ENCODE measurements at places on chromosomes 13 and 19.
A peak's percentile ranks its signal among the peaks of the same experiment; 100 is the strongest.

- no peak for DNase-seq
Measured at GRCh38 chr13:49608651-49609331, 19.5 kb upstream of the ARL11 start.

- DNase-seq = peak; percentile 91
Measured at GRCh38 chr13:50529154-50529882, 314.2 kb downstream of the DLEU7 start.

DNA sequence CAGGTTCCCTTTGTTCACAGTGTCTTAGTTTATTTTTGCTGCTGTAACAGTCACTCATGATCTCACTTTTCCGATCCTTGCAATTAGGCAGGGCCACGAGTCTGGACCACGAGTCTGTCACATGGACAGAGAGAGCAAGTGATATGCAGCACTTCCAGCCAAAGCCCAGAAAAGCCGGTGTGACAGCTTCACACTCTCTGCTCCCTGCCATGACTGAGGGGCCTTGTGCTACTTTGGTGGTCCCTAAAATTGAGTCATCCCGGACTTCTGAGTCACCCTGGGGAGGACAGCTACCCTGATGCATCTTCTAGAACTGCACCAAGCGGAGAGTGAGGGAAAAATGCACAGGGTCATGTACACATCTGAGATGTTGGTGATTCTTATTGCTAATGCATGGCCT, 179.6 kb downstream of the EFNB2 start:
- DNase-seq = peak; percentile 16

- DNase-seq = no peak
Measured at GRCh38 chr13:73133531-73133930, 74.7 kb downstream of the KLF5 start.

DNA sequence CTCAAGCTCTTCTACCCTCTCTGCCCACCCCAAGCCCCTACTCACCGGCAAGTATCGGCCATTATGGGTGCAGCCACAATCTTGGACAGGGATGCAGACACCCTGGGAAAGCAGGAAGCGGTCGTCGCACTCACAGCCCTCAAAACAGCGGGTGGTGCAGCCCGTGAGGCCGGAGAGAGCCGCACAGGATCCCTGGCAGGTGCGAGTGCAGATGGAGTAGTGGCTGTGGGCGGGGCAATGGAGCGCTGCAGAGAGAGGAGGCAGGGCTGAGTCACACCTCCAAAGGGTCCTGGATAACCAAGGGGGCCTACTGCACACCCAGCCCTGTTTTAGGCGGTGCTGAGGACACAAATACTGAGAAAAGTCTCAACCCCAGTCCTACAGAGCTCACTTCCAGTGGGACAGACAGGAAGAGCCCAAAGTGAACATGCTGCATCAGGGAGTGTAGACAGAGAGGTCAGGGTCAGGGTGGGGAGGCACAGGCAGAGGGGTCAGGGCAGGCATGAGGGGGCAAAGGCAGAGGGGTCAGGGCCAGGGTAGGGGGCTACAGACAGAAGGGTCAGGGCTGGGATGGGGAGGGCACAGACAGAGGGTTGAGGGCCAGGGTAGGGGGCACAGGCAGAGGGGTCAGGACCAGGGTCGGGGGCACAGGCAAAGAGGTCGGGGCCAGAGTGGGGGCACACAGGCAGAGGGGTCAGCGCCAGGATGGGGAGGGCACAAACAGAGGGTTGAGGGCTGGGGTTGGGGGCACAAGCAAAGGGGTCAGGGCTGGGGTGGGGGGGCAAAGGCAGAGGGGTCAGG, 24.2 kb upstream of the FBL start:
- no peak for DNase-seq

DNA sequence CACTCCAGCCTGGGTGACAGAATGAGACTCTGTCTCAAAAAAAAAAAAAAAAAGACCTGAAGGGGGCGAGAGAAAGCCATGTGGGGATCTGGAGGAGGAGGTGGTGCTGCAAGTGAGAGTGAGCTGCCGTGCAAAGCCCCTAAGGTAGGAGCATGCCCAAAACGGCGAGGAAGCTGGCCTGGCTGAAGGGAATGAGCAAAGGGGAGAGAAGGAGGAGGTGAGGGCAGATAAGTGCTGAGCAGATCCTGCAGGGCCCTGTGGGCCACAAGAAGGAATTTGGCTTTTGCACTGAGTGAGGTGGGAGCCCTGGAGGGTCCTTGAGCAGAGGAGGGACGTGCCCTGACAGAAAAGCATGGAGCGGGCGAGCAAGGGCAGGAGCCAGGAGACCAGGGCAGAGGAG, 19.4 kb upstream of the ADGRE5 start:
- peak; percentile 57 for DNase-seq

GRCh38 chr13:89455741-89456140, 1784.6 kb downstream of the SLITRK5 start:
- peak; percentile 12 for DNase-seq

DNA sequence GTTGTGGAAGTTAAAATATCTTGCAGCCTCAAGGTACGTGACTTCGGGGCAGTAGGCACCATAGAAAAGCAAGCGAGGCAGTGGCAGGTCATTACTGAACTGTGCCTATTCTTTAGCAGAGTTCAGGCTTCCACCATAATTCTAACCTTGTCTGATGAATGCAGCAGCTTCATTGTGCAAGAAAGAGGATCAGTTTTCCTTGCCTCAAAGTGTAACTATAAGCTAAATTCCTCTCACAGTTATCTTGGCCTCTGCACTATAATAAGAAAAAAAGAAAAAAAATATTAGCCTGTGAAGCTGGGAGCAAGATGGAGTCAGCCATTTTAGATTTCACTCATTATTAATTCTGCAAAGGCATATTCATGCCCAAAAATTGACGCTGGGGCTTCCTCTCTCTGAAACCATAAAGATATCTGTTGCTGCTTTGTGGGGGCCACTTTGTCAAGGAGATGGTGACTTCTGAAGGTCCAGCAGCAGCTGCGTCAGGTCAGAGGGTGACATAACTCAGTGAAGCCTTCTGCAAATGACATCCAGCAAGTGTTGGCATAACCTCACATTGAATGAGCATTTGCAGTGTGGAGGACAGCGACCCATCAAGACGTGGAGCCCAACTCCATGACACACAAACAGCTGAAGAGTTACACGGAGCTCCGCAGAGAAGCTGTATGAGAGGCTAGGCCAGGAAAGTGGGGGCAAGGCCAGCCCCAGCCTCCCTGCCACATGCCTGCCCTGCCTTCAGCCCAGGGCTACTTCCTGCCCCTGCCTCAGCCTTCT, 23.1 kb upstream of the SACS start:
- no peak for DNase-seq

- DNase-seq = no peak
Measured at GRCh38 chr19:28932446-28932845, 280.5 kb downstream of the UQCRFS1 start.

- peak; percentile 94 for DNase-seq
Measured at GRCh38 chr13:109180905-109181425, 551.6 kb downstream of the MYO16 start.

GRCh38 chr13:82878536-82878935, 1003.7 kb downstream of the SLITRK1 start:
- peak; percentile 0 for DNase-seq

DNA sequence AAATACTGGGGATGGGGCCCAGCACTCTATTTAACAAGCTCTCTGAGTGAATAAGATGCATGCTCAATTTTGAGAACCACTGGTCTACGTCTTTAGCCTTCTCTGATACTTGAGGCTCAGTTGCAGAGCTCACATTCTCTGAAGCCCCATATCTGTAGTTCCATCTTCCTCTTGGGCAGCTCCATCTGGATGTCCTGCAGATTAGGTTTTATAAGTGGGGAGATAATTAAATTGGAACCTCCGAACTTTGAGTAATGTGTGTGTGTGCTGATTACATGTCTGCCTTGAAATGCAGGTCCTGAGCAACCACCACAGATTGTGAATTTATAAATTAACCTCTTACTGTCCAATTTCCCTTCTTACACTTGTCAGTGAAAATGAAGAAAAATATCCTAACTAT, 7.2 kb upstream of the RASL11A start:
- no peak for DNase-seq

DNA sequence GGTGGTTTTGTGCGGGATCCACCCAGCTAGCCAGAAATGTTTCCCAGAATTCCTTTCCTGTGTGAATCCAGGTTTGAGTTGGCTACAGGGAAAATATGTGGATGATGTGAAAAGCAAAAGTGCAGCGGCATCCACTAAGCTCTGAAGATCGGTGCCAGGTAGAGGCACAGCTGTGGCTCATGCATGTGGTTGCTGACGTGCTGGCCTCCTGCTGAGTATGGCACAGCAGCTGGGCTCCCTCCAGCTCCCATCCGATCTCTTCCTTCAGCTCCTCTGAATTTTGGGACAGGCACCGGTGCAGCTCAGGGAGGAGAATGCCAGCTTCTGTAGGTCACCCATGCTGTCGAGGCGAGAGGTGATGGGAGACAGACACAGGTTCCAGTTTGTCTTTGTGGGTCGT, 84.0 kb upstream of the GSX1 start:
- DNase-seq = no peak

DNA sequence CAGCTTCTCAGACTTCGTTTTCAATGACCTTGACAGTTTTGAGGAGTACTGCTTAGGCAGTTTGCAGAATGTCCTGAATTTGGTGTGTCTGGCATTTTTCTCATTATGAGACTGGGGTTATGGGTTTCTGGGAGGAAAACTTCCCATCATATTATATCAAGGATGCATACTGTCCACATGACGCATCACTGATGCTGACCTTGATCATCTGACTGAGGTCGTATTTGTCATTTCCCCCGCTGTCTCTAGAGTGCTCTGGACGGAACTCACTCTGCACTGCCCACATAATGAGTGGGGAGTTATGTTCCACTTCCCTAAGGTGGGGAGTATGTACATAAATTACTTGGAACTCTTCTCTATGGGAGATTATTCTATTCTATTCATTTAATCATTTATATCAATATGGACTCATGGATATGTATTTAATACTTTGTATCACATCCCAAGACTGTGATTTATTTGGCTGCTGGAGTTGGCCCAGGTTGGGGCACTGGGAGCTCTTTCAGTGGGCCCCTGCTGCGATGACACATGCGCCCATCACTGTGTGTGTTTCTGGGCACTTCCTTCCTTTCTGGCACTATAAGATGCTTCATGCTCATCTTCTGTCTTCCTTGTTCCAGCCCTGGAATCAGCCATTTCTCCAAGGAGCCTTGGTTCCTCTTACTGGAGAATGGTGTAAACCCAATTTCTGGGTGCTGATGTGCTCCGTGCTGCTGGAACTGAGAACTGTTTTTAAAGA, 138.6 kb downstream of the MIPEP start:
- no peak for DNase-seq

GRCh38 chr13:45500492-45501174, 35.9 kb downstream of the COG3 start:
- DNase-seq = peak; percentile 91

DNA sequence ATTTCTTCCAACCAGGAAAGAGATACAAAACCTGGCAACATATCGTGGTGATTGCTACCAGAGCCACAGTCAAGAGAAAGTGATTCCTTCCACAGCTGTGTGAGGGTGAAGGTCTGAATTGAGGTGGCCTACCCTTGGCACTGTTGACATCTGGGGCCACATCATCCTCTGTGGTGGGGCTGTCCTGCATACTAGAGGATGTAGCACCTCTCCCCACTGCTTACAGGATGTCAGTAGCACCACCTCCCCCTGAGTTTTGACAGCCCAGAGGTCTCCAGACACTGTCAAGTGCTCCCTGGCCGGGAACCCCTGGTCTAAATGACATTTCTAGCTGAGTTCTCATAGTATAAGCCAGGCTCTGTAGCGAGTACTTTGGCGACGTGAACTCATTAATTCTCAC, 15.5 kb downstream of the PTGER1 start:
- DNase-seq = no peak

GRCh38 chr19:46254776-46255175, 25.2 kb downstream of the IGFL1 start:
- DNase-seq = no peak

DNA sequence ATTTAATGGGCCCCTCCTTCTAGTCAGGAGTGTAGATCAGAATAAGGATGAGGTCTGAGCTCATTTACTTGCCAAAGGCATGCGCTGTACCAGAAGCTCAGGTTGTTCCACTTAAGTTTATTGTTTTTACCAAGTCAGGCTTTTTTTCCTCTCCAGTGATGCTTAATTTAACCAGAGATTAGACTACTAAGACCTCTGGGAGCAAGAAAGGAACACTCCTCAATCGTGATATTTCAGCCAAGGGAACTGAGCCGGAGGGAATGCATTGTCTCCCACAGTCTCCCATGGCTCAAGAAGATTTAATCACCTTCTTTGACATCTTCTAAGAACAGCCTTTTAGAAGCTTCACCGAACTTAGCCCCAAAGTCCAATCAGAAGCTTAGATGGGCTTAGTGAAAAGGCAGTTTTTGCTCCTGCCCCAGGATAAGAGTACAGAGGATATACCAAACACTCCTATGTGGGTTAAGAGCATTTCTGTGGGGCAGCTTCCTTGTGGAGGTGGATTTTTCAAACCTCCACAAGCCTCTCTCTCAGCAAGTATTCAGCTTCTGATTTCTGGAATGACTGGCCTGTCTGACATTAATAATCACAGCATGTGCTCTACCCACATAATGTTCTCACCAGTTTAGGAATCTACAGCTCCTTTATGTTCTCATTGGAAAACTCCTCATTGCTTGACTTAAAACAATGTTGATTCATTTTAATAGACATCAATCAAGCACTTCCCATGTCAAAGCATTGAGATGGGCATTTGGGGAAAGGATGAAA, 322.7 kb downstream of the SUCLA2 start:
- peak; percentile 88 for DNase-seq

DNA sequence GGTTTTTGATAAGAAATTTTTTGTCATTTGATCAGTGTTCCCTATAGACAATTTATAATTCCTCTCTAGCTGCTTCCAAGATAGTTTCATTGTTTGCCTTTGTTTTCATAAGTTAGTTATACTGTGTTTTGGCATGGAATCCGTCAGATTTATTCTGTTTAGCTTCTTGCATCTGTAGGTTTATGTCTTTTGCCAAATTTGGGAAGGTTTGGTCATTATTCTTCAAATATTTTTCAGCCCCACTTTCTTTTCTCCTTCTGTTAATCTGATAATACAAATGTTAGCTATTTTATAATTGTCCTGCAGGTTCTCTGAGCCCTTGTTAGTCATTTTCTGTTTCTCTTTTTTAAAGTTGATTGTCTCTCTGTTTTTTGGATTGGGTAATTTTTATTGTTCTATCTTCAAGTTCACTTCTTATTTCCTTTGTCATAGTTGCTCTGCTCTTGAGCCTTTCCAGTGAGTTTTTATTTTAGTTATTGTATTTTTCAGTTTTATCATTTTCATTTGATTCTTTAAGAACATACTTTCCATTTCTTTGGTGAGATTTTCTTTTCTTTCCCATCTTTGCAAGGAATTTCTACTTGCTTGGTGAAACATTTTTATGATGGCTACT, 5.9 kb upstream of the FCGBP start:
- no peak for DNase-seq

DNA sequence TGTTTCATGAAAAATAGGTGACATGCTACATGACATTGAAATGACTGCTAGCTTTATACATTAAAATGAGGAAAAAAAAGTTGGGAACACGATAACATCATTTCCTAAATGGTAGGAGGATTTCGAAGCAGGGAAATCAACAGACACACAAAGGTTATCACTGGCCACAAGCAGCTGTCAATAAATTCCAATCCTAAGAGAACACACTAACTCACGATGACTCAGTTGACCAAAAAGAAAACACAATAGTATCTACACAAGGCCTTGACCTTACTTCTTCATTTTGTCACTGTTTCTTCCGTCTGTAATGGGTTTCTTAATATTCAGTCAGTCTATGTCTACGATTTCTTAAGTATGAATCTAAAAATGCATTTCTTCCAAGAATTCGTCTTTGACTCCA, 36.5 kb downstream of the STARD13 start:
- DNase-seq = no peak

All from fibroblast of upper back skin (primary cell).